CD4-positive, alpha-beta T cell treated with Interleukin-6 at 100 ng/mL for 8 hours (primary cell): ENCODE measurements at places on chromosomes 4 and X.

- no peak for DNase-seq
These were observed at the start of gene JCHAIN for GRCh38 chr4:70666369-70666768. Gene JCHAIN, minus strand, starts transcription at chr4:70666508. Its CDS starts 18 bp downstream, at chr4:70666490.

GRCh38 chrX:150525061-150525919 is 43.1 kb upstream of the MTM1 start:
- no peak for DNase-seq

DNA sequence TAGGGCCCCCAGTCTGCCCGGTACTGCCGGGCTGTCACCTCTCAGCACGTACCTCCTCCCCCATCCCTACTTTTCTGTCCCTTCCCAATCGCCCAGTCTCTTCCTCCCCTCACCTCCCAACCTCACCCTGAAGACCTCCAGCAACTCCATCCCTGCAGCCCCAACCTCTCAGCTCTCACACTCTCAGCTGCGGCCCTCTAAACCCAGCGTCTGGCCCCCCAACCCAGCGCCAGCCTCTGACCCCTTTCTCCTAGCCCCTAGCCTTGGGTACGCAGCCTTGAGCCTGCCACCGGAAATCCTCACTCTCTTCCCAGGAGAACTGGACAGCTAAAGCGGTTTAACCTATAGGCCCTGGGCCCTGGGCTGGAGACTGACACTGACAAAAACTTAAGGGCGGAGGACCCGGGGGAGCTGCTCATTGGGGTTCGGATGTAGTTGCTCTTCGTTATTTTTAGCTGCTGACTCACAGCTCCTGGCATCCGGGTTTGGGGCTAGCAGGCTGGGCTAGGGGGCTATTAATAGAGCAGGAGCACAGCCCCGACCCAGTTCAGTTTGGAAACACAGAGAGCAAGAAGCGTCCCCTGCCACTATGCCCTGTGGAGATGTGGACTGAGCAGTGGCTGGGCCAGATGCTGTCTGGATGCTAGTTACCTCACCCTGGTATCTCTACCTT is 9.6 kb upstream of the DLG3 start:
- DNase-seq = no peak

- DNase-seq = no peak
These were observed 197.9 kb downstream of the MGST2 start for GRCh38 chr4:139863531-139863930.

DNA sequence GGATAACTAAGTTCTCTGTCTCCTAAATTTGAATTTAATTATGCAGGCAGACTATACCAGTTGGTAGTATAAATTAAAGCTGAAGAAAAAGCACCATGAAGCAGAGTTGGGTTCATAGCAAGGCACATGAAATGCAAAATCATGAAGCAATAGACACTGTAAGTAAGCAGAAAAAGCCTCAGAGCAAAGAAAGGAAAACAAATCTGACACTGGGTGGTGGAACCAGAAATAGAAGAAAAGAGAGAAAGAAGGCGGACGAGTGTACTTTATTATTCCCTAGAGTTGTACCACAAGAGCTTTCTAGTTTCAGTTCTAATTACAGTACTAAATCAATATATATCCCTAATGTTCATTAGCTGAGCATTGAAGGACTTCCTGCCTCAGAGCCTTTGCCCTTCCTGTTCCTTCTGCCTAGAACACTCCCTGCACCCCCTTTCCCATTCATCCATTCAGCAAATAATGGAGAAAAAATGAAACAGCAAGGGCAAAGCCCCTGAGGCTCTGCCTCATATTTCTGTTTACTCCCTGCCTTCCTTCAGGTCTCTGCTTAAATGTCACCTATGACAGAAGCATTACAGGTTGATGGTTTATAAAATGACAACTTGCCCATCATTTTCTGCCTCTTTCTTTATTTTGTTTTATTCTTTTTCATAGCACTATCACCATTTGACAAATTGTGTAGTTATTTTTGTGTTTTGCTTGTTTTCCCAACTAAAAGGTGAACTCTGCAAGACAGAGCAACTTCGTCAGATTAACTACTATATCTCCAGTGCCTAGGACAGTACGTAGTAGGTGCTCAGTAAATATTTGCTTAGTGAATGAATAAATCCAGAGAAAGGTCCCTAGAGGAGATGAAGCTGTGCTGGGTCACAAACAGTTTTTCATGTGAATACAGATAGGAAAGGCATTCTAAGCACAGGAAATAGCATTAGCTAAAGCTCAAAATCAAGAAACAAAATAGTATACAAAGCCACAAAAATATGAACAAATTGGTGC is 154.0 kb upstream of the RASGEF1B start:
- no peak for DNase-seq

DNA sequence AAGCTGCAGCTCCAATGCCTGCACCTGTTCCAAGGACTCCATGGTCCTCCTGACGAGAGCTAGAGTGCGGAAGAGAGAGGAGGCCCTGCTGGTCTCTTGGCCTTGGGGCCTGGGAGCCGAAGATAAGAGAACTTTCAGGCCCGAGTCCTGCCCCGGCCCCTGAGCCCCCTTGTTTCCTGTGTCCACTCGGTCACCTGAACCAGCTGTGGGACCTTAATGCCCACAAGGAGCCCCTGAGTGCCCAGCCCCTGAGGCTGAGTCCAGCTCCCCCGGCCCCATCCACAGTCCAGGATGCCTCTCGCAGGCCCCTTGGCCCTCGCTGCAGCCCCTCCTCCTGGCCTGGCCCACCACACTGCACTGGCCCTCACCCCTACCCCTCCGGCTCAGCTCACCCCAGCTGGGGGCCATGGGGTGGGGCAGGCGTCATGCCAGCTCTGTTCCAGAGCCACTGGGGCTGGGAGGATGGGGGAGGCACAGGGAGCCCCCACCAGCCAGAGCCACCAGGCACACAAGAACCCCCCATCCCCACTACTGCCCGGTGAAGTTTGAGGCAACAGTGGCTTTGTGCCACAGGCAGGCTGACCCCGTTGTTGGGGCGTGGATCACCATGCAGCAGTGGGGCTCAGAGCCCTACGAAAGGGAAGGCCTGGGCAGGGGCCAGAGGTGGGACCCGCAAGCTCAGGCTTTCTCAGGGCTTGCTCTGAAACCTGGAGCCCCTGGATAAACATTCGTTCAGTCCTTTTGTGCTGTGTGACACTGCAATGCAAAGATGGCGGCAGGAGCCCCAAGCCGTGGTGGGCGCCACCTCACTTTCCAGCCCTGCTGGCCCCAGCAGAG is 14.1 kb downstream of the NAT8L start:
- no peak for DNase-seq

DNA sequence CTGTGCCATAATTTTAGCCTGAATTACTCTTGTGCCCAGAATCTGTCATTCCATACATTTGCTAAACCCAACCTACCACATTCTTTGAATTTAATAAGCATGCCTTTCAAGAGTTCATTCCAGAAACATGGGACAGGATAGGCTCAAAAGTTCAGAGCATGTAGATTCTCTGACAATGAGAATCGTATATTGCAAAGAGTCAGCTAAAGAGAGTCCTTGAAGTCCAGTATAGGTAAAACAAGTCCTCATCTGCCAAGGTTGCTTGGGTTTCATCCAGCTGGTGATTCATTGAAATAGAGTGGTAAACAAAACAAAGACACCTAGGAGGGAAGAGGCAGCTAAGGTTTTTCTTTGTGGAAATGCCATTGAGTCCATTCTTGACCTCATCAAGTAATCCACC is 249.3 kb upstream of the DIPK2B start:
- no peak for DNase-seq

DNA sequence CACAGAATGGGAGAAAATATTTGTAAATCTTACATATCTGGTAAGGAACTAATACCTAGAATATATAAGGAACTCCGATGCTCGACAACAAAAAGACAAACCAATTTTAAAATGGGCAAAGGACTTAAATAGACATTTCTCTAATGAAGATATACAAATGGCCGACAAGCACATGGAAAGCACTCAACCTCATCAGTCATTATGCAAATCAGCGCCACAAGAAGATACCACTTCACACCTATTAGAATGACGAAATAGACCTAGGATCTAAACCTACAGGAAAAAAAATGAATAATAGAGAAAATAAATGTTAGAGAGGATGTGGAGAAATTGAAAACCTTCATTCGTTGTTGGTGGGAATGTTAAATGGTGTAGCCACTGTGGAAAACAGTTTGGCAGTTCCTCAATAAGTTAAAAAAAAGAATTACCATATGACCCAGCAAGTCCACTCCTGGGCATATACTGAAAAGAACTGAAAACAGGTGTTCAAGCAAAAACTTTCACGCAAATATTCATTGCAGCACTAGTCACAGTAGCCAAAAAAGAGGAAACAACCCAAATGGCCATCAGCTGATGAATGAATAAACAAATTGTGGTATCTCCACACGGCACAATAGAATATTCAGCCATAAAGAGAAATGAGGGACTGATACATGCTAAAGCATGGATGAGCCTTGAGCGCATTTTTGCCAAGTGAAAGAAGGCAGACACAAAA is 57.3 kb upstream of the WDR19 start:
- DNase-seq = no peak

- DNase-seq = no peak
These were observed 722.2 kb downstream of the DMD start for GRCh38 chrX:32489125-32489524.

DNA sequence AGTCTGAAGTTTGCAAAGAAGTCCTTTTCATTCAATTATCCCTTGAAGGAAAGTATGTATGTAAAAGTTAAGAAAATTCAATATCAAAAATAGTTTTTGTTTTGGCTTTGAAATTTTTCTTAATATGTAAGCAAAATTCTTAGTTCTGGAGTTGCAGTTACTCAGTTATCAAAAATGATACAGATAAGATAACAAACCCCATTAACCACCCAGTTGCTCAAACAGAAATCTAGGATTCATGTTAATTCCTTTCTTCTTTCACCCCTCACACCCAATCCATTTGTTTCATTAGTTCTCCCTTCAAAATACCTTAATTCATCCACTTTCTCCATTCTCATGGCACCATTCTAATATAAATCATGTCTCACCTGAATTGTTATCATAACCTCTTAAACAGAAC is 40.5 kb upstream of the JADE1 start:
- DNase-seq = no peak

DNA sequence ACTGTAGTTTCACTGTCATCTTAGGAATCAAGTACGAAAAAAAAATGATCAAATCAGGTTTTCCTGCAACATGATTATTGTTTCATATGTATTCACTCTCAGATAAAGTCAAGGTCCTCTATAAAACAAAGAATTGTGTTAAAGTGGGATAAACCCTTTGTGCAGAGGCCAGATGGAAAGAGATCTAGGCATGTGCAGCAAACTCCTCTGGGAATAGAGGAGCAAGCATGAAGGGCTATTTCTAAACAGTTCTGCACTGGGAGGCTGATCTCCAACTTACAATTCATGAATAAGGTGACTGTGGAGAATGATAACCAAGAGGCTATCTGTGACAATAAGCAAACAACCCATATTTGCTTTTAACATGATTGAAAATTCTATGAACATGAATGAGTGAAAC is 2.4 kb upstream of the WDFY3 start:
- no peak for DNase-seq

GRCh38 chr4:96108146-96108545 is 268.3 kb downstream of the PDHA2 start:
- DNase-seq = no peak

- no peak for DNase-seq
These were observed 83.6 kb downstream of the ATOH1 start for GRCh38 chr4:93912146-93912545.

DNA sequence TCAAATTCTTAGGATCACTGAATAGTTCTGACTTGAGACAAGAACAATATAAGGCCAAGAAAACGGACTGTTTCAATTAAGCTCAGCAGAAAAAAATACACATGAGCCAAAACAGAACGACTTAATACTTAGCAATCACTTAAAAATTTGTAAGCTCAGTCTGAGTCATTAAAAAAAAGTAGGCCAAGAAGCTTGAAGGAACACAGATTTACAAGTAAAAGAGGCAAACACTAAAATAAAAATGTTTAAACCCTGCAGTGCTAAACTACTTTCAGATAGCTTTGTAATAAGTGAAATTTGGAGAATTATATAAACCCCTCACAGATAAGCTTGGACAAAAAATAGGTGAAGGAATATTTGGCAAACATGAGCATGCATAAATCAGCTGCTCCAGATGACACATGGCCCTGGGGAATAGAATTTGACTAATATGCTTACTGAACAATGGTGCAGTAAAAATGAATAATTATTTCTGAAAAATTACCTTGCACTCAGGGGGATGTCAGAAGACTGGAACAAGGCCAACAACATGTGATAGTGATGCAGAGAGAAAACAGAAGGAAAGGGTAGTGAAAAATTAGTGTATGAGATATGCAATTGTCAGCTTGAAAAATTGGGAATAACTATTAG is 49.6 kb downstream of the LNX1 start:
- DNase-seq = no peak

GRCh38 chr4:186685767-186686183 is 37.9 kb downstream of the FAT1 start:
- no peak for DNase-seq

- DNase-seq = no peak
These were observed 856 bp downstream of the SLC9B1 start for GRCh38 chr4:103018391-103019307.

GRCh38 chrX:427812-428725 is 41.4 kb upstream of the PPP2R3B start:
- no peak for DNase-seq

DNA sequence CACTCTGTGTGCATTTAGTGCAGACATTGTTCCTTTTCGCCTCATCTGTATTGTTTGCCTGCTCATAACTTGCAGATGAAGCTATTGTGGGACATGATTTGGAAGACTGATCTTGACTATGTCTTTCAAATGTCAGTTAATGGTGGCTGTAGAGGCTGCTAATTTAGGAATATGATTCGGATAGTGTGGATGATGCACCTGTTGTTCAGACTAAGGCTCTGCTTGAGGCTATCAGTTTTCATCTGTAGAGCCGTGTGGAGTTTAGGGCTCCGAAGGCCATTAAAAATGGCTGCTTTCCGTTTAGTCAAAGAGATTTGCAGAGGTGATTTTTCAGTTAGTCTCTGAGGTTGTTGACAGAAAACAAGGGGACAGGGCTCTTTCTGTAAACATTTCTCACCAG is 102.0 kb downstream of the GBA3 start:
- DNase-seq = no peak

DNA sequence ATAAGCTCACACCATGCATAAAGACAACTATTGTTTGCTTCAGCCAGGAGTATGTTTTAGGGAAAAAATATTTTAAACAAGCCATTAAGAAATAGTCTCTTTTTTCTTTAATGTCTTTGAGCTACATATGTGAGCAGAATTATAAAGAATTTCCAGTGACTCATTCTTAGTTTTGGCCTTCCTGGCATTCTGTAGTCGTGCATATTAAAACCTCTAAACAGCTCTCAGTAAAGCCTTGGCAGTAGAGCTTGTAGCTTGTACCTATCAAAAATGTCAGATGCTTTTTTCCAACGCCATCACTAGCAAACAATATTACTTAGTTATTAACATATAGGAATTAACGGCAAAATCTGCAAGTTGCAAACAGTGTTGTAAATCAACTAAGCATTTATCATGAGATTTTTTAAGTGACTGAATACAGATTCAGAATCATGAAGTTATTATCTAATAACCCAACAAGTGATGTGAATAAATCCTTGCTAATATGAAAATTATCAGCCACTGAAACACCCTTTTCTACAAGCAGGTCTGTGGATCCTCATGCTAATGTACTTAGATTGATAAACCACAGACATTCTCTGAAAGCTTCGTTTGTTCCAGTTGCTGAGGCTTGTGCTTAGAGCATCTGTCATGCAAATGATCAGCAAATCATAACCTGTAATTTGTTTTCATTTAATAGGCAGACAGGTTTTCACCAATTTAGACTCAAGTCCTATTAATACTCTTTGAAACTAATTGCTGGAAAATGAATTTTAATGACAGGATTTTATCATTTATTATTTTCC is 412.0 kb upstream of the ATOH1 start:
- no peak for DNase-seq

- DNase-seq = no peak
These were observed 187.0 kb upstream of the S100G start for GRCh38 chrX:16462912-16463311.

- no peak for DNase-seq
These were observed 22.7 kb upstream of the STX18 start for GRCh38 chr4:4564522-4564921.
